ENCODE measurements at places on chromosomes 4 and X. TPM values are rescaled to one million over a fixed set of nuclear protein-coding genes. Genes with fewer than 3 reads are reported as not detected.

- H3K27me3 ChIP-seq = no peaks in the 10 kb centered on the region
- H3K4me3 ChIP-seq = no peak overlapping the region
- peaks cover 9% of the 10 kb centered on the region for H3K4me1 ChIP-seq
Observed at GRCh38 chr4:147822128-147822527, 90.2 kb downstream of the ARHGAP10 start.

DNA sequence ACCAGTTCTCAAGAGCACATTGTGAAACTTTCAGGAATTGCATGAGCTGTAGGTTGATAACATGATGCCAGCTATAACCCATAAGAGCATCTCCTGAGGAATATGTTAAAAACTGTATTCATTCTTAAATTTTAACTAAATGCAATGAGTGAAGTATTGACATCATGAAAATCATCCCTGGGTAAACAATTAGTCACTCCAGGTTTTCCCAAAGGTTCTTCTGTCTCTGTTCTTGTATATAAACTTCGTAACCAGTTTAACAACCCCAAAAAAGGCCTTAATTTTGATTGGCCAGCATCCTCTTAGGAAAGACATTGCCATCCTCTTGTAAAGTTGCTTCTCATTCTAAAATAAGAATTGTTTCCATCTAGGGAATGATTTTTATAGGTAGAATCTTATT lies 80.4 kb downstream of the TET2 start:
- H3K36me3 ChIP-seq = no peaks in the 10 kb centered on the region
- no peak for DNase-seq
- no peak overlapping the region for H3K4me3 ChIP-seq
- H3K4me1 ChIP-seq = no peaks in the 10 kb centered on the region
- H3K27ac ChIP-seq = no peak overlapping the region

GRCh38 chrX:102063445-102064074 lies 61.9 kb upstream of the TCEAL2 start:
- no peaks in the 10 kb centered on the region for H3K36me3 ChIP-seq
- no peak for DNase-seq
- H3K4me1 ChIP-seq = no peaks in the 10 kb centered on the region
- no peaks in the 10 kb centered on the region for H3K27me3 ChIP-seq

DNA sequence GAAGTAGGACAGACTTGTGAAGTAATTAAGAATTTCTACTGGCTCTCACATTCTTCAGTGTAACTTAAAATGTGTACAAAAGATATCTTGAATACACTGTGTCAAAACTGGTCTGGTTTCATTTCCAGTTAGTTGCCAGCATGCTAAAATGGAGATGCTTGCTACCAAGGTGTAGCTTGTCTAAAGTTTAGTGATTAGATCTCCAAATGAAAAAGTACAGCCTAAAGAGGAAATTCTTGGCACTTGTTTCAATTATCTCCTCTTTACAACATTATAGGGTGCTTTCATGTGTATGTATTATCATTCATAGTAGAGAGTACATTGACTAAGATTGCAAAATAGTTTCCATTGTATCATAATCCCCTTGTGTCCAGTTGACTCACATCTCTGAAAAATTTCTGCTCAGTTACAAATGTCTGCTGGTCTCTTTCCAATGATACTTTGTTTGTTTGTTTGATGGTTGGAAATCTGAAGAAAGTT lies 97.3 kb upstream of the SPRY1 start:
- H3K27me3 ChIP-seq = no peaks in the 10 kb centered on the region
- H3K4me1 ChIP-seq = no peaks in the 10 kb centered on the region
- no peak overlapping the region for H3K4me3 ChIP-seq
- DNase-seq = peak; percentile 76

- H3K27me3 ChIP-seq = no peaks in the 10 kb centered on the region
- no peak for DNase-seq
- H3K36me3 ChIP-seq = no peaks in the 10 kb centered on the region
- H3K4me3 ChIP-seq = no peak overlapping the region
Observed at GRCh38 chrX:154068560-154068959, 29.0 kb downstream of the MECP2 start.

GRCh38 chrX:12583543-12583942 lies 207.7 kb upstream of the PRPS2 start:
- no peak for DNase-seq
- H3K4me1 ChIP-seq = no peaks in the 10 kb centered on the region
- no peak overlapping the region for H3K4me3 ChIP-seq
- no peaks in the 10 kb centered on the region for H3K36me3 ChIP-seq
- no peak overlapping the region for H3K27ac ChIP-seq

DNA sequence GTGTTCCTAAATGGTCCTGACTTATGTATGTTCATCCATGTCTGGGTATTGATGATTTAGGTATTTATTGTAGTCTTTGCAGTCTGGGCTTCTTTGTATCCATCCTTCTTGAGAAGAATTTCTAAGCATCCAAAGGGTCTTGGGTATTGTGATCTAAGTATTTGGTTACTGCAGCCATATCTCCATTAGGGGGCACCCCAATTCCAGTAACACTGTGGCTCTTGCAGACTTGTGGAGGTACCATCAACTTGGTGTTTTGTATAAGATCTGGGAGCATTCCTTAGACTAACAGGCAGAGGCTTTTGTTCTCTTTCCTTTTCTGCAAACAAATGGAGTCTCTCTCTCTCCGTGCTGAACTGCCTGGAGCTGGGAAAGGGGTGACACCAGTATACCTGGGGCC lies 113.7 kb upstream of the NEXMIF start:
- DNase-seq = peak; percentile 6
- H3K36me3 ChIP-seq = no peaks in the 10 kb centered on the region
- H3K27ac ChIP-seq = no peak overlapping the region
- H3K4me1 ChIP-seq = no peaks in the 10 kb centered on the region

- no peaks in the 10 kb centered on the region for H3K4me1 ChIP-seq
- no peak overlapping the region for H3K27ac ChIP-seq
- H3K36me3 ChIP-seq = no peaks in the 10 kb centered on the region
- DNase-seq = peak; percentile 44
Observed at GRCh38 chr4:135515295-135515694, 1313.7 kb upstream of the PABPC4L start.

DNA sequence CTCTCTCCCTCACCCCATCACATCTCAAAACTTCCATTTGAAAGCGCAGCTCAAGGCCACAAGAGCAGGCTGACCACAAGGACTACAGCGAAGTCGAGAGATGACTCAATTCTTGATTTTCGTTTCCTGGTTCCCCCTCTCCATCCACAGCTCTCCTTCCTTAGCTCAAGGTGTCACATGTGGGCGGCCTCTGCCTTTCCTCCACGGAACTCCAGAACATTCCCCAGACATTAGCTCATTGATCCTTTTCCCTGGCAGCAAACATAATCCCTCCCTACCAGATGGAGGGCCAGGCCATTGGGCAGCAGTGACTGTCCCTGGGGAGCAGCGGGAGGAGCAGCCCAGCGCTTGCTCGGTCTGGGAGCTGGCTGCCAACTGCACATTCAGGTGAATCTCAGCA lies 56.3 kb downstream of the CCDC149 start:
- peak; percentile 68 for DNase-seq
- no peaks in the 10 kb centered on the region for H3K27me3 ChIP-seq

DNA sequence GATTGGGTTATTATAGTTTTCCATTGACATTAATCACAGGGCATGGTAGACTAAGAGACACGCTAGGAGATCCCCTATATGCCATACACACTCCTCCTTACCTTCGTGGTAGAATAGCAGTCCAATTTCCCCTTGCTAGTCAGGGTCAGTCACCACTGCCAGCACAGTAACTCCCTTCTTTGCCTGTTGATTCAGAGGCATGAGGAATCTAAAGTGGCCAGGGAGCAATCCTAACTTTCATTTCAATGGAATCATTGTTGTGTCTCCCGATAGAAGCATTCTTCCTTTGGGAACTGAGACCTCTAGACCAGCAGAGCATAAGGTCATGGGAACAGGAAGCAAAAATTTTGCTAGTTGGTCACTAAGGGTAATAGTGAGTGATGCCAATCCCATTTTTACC lies 51.1 kb downstream of the COL25A1 start:
- no peak for DNase-seq
- no peak overlapping the region for H3K4me3 ChIP-seq
- peaks cover 3% of the 10 kb centered on the region for H3K27me3 ChIP-seq

DNA sequence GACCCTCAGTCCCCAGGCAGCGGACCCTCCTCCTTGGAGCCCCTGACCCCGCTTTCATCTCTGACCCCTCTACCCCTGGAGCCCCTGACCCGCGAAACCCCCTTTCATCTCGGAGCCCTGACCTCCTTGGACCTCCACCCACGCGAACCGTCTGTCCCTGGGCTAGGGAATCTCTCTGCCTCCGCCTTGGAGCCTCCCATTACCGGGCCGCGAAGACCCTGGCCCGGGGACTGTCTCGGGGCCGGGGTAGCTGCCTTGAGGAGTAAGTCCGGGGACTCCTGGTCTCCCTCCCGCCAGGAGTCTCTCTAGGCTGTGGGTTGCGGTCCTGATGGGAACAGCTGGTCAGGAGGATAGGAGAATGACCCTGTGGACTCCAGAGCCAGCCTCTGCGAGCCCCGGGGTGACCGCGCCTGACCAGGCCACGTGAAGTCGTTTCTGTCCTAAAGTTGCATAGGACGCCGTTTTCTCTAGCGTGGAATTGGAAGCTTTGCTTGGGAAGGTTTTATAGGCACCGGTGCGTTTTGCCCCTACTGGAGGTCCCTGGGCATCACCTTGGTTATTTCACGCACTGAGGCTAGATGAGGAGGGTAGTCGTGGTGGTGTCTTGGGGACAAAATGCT lies 824 bp downstream of the TBC1D14 start:
- H3K27me3 ChIP-seq = peaks cover 2% of the 10 kb centered on the region
- peaks cover 8% of the 10 kb centered on the region for H3K4me1 ChIP-seq
- no peaks in the 10 kb centered on the region for H3K36me3 ChIP-seq
- no peak overlapping the region for H3K27ac ChIP-seq
- no peak for DNase-seq
- peak overlapping the region; percentile 50 for H3K4me3 ChIP-seq

- DNase-seq = no peak
- H3K27me3 ChIP-seq = no peaks in the 10 kb centered on the region
- no peaks in the 10 kb centered on the region for H3K36me3 ChIP-seq
Observed at GRCh38 chrX:148426467-148426866, 74.0 kb upstream of the AFF2 start.

- peak; percentile 71 for DNase-seq
- no peaks in the 10 kb centered on the region for H3K4me1 ChIP-seq
- no peaks in the 10 kb centered on the region for H3K27me3 ChIP-seq
- H3K27ac ChIP-seq = no peak overlapping the region
- no peaks in the 10 kb centered on the region for H3K36me3 ChIP-seq
Observed at GRCh38 chr4:95091272-95091671, 333.5 kb downstream of the BMPR1B start.

GRCh38 chr4:100960232-100960631 lies 387.1 kb downstream of the PPP3CA start:
- H3K27me3 ChIP-seq = no peaks in the 10 kb centered on the region
- no peak for DNase-seq
- no peak overlapping the region for H3K27ac ChIP-seq
- H3K4me1 ChIP-seq = no peaks in the 10 kb centered on the region
- H3K36me3 ChIP-seq = no peaks in the 10 kb centered on the region

DNA sequence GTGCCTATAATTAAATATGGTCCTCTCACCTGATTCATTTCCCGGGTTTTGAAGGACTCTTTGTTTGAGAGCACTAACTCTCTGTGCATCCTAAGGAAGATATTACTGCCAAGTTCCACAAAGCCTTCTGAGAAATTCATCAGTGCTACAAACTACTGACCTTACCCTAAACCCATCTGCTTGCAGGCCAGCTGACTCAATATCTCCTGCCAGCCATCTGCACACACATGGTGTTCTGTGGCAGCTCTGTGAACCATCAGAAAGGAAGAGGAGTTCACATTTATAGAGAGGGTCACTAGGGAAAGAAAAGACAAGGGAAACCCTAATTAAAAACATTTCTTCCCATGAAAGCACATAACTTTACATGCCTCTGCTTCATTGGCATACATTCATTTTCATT lies 156.7 kb downstream of the ATP10D start:
- peak; percentile 46 for DNase-seq
- no peaks in the 10 kb centered on the region for H3K36me3 ChIP-seq
- H3K4me3 ChIP-seq = no peak overlapping the region
- H3K27ac ChIP-seq = no peak overlapping the region
- peaks cover 2% of the 10 kb centered on the region for H3K4me1 ChIP-seq

DNA sequence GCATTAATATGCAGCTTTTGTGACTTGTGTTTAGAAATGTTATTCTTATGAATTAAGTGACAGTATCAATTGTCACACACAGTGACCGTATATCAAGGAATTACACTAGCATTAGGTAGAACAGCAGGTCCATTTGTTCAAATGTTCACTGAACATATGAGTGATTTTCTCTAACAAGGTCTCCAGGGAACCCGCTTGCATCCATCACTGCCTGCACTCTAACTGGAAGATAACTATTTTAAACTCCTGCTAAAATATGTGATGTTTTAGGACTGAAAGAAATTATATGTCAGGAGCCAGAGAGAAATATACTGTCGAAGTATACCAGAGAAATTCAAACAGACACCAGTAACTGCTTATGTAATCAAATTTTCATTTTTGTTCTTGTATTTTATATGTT lies 1395.7 kb downstream of the PCDH18 start:
- no peaks in the 10 kb centered on the region for H3K27me3 ChIP-seq
- no peak overlapping the region for H3K27ac ChIP-seq
- DNase-seq = no peak
- no peaks in the 10 kb centered on the region for H3K4me1 ChIP-seq

DNA sequence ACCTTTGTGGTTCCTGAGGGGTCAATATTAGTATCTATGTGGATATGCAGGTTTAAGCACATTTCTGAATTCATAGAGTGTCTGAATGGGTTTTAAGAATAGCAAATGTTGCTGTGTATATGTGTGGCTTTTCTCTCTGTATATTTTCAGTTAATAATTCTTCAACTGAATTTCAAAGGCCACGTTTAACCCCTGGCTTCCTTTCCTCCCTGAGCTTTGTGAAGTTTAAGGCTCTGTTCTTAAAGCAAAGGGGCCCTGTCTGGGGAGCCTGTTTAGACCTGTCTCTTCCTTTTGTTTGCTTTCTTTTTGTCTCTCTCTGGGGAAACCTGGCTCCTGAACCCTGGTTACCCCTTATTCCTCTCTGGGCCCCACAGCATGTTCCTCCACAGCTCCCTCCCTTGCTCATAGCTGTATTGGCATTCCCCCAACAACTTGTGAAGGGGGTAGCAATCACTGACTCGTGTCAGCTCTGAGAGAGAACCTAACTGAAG lies 139.1 kb downstream of the COL4A6 start:
- DNase-seq = peak; percentile 55
- H3K4me1 ChIP-seq = no peaks in the 10 kb centered on the region
- H3K27me3 ChIP-seq = no peaks in the 10 kb centered on the region

Gene MYOZ2
- total RNA-seq = 0.26 TPM

Gene CRMP1
- 0.33 TPM for total RNA-seq

Gene TMEM156
- 0.26 TPM for total RNA-seq

Gene CYBB
- total RNA-seq = under 0.01 TPM

Gene POF1B
- total RNA-seq = not detected

Gene GPRASP2
- total RNA-seq = 24.6 TPM

Gene GAGE12G
- not detected for total RNA-seq

Gene HEPH
- total RNA-seq = 43.1 TPM

Gene CXCR3
- not detected for total RNA-seq

Gene PAGE1
- not detected for total RNA-seq

All from fibroblast of lung (primary cell).